GM04504 (cell line): ENCODE measurements at places on chromosomes 3 and 15.

- DNase-seq: no peak
These were observed 54.8 kb downstream of the MYO9A start for GRCh38 chr15:72063186-72063585.

DNA sequence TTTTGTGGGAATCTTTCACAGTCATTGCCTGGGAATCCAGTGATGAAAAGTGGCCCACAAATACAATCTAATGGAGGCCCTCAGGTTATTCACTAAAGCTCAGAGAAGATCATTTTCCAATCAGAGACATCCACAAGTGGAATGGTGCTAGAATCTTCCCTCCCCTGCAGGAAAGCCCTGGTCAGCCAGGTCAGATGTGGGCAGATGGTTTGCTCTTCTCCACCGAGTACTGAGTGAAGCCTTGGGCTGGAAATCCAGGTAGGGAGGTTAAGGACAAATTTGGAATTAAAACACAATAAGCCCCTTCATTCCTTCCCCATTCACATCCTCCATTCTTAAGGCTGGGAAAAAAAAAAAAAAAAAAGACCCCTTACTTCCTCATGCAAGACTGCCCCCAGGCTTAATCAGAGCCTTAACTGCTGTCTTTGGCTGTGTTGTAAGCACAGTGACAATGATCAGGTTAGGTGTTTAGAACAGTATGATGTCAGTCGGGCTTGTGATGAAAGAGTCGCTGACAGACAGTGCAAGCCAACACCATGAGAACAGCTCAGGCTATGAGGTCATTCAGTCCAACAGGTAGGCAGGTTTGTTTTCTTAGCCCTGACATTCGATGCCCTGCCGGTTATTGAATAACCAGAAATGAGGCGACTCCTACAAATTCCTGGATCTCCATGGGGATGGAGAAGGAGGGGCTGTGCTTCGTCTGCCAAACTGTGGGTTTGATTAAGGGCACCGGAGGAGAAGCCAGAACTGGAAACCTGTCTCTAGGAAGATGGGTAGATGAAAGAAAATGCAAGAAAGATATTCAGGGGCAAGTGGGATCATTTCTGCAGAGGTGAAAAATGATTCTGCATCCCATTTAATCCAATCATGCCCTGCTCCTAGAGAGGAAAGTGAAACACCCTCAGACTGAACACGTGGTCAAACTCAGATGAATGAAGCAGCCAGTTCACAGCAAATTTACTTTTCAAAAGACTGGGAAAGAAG is 23.5 kb upstream of the HES1 start:
- no peak for DNase-seq

- no peak for DNase-seq
These were observed 270.9 kb downstream of the ULK4 start for GRCh38 chr3:41690766-41691563.

GRCh38 chr3:58189691-58190090 is 21.1 kb downstream of the DNASE1L3 start:
- no peak for DNase-seq

DNA sequence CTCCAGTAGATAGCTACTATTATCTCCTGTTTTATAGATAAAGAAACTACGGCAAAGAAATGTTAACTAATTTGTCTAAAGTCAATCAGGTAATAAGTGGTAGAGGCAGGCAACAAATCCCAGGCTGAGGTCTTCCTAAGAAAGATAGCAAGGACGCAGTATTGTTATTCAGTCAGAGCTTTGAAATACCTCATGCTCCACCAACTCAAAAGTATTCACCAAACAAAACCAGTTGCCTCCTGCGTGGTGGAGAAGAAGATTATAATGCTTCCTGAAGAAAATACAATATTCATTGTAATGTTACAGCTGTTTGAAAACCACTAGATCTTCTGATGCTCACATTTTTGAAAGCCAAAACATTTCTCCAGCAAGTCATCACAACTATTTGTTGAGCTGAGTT is 138.2 kb upstream of the CNTN4 start:
- no peak for DNase-seq

DNA sequence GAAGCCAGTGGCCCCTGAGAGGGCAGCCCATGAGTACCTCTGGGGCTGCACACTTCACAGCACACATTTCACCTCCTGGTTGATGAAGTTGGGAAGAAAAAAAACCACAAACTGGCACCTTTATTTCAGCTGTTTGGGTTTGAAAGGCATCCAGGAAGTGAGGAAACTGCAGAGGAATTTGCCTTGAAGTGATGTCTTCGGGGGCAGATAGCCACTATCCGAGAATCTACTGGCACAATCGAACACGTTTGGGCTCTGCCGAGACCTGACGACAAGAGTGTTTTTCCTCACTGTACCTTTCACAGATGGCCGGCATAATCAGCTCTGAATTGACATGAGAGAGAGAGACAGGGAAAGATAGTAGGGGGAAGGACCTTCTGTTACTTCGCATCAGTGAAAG is 59.7 kb downstream of the LRIG1 start:
- DNase-seq: no peak

DNA sequence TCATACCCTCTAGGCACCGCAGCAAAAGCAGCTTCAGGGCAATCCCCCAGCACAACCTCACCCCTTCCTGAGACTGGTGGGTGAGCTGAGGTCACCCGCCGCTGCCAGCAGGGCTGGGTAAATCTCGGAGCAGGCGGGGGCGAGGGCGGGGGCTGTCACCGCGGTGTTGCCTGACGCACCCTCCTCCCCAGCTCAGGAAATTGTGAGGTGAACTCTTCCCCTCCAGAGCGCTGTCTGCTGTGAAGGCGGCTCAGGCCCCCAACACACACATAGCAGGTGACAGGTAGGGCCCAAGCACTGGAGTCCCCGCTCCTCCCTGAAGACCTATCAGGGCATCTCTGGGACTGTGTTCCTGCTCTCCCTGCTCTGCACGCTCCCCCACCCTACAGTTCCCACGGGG is 30.2 kb upstream of the FURIN start:
- DNase-seq: no peak
